ENCODE measurements at places on chromosomes 5 and 9.

GRCh38 chr5:68287976-68288706, 72.6 kb downstream of the PIK3R1 start:
- DNase-seq = peak; percentile 44

GRCh38 chr9:34381323-34381722, 4.6 kb upstream of the MYORG start:
- peak; percentile 14 for DNase-seq

DNA sequence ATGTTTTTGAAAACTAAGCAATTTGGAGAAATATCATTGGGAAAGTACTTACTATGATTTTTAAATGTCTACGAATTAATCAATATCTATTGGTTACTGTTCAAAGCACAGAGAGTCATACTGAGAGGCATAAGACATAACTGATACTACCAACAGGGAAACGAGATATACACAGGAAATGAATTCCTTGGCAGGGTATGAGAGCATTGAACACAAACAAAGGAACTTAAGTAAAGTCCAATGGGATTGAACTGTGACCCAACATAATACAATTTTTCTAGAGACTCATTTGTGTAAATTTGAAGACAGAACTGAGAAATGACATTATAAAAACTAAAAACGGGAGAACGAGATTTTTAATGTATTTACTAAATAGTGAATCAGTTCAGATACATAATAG, 1.3 kb upstream of the ITGA1 start:
- no peak for DNase-seq

DNA sequence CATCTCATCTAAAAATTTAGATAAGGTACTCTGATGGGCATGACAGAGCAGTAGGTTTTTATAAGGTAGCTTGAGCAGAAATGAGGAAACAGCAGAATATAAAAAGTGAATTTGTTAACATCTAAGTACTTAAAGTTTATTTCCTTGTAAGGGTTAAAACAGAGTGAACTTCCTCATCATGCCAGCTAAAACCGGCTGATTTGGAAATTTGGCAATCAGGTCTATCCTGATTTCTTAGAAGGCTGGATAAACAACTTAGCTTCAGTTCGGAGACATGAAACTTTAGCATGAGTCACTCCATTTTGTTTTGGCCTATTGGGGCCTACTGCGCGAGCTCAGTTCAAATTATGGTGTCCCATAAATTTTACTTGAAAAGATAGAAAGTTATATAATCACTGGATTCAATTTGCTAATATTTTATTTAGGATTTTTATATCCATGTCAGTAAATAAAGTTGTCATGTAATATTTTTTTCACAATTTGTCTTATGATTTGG, 241.6 kb upstream of the RORB start:
- no peak for DNase-seq

DNA sequence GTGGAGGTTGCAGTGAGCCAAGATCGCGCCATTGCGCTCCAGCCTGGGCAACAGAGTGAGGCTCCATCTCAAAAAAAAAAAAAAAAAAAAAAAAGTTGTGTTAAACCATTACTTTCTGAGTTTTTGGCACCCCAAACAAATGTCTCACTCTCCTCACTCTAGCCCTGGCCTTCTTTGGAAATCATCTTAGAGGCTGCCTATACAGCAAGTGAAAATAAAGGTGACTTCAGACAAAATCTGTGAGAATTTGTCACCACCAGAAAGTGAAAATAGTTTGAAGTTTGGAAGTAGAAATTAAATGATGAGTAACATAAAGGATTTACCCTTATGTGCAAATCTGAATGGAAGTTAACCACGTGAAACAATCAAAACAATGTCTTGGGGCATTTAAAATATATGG, 7.2 kb upstream of the ZNF131 start:
- no peak for DNase-seq

DNA sequence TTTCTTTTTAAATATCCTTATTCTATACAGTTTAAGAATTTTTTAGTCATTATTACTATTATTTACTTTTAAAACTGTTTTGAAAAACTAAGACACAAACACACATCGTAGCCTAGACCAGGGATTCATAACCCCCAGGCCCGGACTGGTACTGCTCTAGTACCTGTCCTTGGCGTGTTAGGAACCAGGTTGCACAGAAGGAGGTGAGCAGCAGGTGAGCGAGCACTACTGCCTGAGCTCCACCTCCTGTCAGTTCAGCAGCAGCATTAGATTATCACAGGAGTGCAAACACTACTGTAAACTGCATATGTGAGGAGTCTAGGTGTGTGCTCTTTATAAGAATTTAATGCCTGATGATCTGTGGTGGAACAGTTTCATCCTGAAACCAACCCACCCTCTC, 357.0 kb downstream of the PTPRD start:
- DNase-seq = no peak

GRCh38 chr9:2263111-2263510, 248.0 kb downstream of the SMARCA2 start:
- no peak for DNase-seq

GRCh38 chr5:67211926-67212325, 15.3 kb upstream of the CD180 start:
- DNase-seq = no peak

DNA sequence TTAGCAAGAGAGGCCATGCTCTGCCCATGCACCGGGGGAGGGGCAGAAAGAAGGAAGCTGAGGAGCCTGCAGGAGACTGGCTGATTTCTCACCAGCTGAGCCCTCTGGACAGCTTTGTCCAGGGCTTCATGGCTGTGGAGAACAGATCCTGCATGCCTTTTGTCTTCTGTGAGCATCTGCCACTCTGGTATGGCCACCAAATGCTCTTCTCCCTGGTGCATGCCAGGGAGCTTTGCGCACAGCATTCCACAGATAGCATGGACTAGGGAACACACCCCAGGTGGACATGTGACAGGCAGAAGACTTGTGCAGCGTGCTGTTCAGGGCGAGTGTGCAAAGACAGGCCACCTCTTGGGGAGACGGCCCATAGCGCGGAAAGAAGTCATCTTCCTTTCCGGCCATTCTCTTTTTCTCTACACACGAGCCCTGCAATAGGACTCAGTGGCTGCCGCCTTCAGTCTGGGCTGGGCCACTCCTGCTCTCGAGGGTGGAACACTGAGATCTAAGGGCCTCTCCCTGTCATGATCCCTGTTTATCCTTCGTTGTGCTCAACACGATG, 56.7 kb downstream of the GADD45G start:
- no peak for DNase-seq

- DNase-seq = no peak
These were observed 28.4 kb upstream of the LTC4S start for GRCh38 chr5:179765400-179765799.

DNA sequence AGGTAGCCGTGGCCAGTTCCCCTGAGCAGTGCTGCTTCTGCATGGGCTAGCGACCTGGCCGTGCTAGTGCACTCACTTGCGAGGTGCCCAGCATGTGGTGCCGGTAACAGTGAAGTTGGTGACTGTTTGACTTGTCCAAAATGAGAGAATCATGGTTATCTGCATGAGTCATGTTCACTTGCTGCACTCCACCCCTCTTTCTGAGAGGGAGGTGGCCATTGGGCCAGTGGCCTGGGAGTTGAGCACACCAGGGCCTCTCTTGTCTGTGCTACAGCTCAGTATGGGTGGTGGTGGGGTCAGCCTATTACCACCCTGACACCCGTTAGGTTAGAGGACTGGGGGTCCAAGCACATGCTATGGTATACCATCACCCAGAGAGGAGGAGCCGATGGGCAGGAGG, 55.4 kb upstream of the GARNL3 start:
- DNase-seq = no peak

- no peak for DNase-seq
These were observed 8.7 kb upstream of the AHRR start for GRCh38 chr5:312845-313244.

- DNase-seq = no peak
These were observed 179.3 kb downstream of the CTNND2 start for GRCh38 chr5:11724940-11725339.

DNA sequence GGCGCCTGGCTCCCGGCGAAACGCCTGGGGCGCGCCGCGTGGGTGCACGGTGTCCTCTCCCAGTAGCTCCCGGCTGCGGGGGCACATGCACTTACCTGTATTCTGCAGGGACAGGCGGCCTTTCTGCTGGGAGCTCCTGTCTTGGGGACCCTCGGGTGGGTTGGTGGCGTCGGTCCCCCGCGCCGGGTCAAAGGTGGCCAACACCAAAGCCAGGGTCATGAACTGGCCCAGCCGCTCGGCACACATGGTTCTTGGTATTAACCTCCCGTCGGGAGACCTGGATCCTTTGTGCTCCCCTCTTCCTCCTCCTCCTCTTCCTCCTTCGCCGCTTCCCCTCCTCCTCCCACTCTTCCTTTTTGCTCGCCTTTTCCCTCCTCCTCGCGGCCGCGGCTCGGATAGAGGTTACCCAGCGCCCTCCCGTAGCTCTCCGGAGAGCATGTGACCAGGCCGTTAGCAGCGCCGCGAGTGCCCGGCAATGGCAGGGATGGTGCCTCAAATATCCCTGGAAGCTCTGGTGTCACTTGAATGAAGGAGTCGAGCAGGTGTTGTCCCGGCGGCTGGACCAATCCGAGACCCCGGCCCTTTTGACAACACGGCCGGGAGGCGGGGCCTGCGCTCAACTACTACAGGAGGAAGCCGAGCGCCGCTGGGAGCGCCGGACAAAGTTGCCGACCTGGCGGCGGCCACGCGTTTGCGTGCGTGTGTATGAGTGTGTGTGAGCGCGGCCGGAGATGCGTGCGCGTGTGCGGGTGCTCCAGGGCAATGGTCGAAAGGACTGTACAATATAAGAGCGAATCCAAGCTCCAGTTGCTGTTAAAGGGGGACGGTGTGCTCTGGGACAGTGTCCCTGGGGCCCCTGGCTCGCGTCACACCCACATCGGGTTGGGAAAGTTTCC, at the start of gene STC2:
Gene STC2 (minus strand): TSS at position 467 of the 896 bp plus-strand sequence. CDS start 221 bp downstream, at position 246.
- DNase-seq = peak; percentile 81

DNA sequence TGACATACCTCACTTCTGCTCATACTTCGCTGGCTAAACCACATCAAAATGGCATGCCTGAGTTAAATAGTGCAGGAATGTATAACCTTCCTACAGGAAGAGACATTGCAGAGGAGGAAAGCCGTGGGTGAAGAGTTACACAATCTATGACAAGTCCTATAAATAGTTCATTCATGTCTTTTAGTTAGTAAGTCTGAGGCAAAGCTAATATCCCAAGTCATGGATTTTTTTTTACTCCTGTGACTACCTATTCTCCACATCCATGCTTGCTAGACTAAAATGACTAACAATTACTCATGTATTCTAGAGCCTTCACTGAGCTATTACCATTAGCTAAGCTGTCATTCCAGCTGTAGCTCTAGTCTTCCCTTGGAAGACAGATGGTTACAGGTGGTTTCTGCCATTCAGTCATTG, 391.3 kb downstream of the NR2F1-AS1 start:
- no peak for DNase-seq

DNA sequence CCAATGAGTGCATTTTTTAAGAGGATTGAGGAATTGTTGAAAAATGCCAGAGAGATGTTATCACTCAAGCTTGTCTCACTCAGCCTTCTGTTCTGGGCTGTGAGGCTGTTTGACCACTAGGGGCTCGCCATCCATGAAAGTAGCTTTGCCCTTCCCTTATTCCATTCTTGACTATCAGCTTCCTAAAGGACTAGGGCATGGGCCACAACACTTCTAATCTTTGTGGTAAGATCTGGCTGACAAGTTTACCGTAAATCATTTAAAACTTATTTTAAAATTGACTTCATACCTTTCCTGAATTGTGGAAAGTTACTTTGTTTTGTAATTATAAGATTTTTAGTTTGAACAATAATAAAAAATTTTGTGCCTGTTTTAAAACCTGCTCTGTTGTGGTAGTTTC, 49.5 kb downstream of the TJP2 start:
- peak; percentile 20 for DNase-seq

DNA sequence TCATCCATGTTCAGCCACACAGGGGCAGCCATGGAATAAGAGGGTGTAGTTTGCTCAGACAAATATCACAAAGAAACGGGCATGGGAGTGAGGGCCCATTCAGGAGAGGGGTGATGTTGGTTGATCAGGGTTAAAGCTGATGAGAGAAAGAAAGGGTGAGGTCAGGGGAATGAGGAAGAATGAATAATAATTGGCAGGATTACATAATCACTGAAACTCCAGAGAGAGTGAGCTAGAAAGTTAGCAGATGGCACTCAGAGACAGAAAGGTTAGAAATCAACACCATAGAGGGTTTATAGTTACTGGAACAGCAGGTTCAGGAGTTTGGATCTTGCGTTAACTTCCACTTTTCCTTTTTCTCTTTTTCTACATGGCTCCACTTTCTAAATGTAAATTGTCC, 113.9 kb downstream of the TAF11L14 start:
- no peak for DNase-seq

GRCh38 chr5:67414712-67415111, 218.1 kb upstream of the CD180 start:
- no peak for DNase-seq

DNA sequence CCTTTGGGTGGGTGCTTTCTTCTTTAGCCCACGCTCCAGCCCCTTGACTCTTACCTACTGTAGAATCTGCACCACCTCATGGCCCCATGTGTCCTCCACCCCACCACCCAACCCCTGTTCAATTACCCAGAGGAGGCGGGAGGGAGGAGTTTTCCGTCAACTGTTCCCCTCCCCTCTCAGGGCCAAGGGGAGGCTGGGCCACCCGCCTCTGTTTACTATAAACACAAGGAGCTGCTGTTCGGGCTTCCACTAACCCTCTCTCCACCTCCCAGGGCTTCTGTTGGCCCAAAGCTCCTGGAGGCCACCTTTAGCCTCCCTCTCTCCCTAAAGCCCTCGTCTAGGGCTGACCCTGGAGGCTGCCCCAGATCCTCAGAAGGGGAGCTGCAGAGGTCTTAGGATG, 59.2 kb downstream of the FOXI1 start:
- no peak for DNase-seq

- peak; percentile 8 for DNase-seq
These were observed 465.3 kb upstream of the CLINT1 start for GRCh38 chr5:158324236-158324635.

DNA sequence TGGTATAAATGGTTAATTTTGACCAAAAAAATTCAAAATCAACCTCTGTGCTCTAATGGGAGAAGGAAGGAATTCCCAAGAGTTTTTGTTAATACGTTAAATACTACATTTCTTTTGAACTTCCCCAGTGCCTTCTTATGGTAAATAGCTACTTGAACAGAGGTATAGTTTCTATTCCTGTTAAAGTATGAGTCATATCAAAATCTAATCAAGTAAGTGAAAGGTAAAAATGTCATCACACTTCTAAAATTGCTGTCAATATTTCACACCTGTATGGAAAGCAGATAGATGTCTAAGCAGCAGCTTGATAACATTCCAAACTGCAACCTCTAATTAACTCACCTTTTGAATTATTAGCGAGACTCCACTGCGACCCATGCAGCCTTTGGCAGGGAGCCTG, 214.1 kb upstream of the MEF2C start:
- DNase-seq = peak; percentile 44

Data from NCI-H1105 treated with DMSO at 0.1 percent for 48 hours (cell line).